ELF-1 (cell line): ENCODE measurements at places on chromosomes 5 and 9.
A peak's percentile ranks its signal among the peaks of the same experiment; 100 is the strongest.

- no peak for DNase-seq
Observed at GRCh38 chr9:3960661-3961144, 339.2 kb downstream of the GLIS3 start.

- DNase-seq: no peak
Observed at GRCh38 chr9:81575956-81576355, 113.4 kb downstream of the TLE1 start.

- DNase-seq: no peak
Observed at GRCh38 chr9:4422495-4422894, 67.8 kb upstream of the SLC1A1 start.

DNA sequence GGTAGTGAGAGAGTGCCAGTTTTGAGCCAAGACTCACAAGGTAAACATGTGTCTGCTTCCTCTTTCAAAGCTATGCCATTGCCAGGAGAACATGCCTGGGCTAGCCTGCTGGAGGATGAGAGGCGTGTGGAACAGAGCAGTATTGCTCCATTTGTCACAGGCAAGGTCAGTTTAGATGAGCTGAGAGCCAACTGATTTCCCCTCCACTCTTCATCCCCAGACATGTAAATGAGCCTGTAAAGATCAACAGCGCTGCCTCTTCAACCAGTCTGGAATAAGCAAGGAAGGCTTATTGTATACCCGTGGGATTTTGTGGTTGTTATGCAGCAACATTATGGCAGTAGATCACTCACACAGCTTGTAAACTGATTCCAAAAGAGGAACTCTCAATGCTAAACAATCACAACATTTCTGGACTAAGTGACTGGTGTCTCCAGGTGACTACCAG is 8.2 kb upstream of the GDNF start:
- DNase-seq: no peak

GRCh38 chr9:107534510-107535078 is 45.0 kb upstream of the KLF4 start:
- no peak for DNase-seq

- no peak for DNase-seq
Observed at GRCh38 chr9:74521009-74521408, 23.9 kb downstream of the RORB start.

- DNase-seq: peak; percentile 8
Observed at GRCh38 chr5:55071413-55071812, 31.0 kb upstream of the GZMA start.

GRCh38 chr5:36198281-36198680 is 43.4 kb downstream of the NADK2 start:
- DNase-seq: no peak

GRCh38 chr9:131546336-131547084 is 1.2 kb downstream of the PRRT1B start:
- DNase-seq: peak; percentile 75

GRCh38 chr9:14690948-14691730 is 2.1 kb downstream of the ZDHHC21 start:
- no peak for DNase-seq

DNA sequence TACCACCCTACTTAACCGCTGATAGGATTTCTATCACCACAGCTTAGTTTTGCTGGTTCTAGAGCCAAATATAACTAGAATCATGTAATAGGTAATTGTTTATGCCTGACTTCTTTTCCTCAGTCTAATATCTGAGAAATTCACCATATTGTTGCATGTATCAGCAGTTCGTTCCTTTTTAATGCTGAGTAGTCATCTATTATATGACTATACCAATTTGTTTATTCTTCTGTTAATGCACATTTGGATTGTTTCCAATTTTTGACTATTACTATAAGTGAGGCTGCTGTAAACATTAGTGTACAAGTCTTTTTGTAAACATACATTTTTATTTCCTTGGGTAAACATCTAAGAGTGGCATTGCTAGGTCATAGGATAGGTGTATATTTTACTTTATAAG is 25.9 kb downstream of the CSNK1G3 start:
- no peak for DNase-seq

GRCh38 chr5:9251379-9251980 is 294.4 kb downstream of the SEMA5A start:
- DNase-seq: no peak

DNA sequence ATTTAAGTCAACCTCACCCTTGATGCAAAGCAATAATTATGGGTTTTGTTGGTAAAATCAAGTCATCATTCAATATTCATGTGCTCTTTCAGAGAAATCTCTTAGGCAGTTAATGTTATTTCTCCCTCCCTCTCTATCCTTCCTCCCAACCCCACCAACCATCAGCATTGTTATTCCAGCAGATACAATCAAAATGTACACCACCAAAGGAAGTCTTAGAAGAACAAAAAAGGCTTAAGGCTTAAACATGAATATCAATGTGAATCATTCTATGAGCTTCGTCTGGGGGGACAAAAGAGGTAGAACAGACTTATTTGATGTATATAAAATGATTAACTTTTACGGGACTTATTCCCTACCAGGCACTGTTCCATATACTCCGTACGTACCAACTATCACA is 404.4 kb downstream of the ARHGEF28 start:
- DNase-seq: no peak

DNA sequence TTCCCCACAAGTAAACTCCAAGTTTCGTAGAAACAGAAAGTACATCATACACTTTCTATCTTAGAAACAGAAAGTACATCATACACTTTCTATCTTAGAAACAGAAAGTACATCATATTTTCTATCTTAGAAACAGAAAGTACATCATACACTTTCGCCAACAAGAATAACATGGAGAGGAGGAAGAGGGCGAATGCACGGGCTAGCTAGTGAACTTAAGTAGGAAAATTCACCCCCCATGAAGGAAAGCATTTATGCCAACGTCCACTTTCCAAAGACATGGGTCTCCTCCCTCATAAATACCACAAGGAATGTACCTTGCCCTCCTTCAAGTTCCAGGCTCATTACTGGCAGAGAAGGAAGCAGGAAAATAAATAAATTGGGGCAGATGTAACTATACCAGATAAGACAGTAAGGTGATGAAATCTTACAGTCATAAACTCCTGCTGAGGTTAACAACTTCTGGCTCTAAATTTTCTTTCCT is 64.7 kb downstream of the FRMD3 start:
- DNase-seq: no peak

DNA sequence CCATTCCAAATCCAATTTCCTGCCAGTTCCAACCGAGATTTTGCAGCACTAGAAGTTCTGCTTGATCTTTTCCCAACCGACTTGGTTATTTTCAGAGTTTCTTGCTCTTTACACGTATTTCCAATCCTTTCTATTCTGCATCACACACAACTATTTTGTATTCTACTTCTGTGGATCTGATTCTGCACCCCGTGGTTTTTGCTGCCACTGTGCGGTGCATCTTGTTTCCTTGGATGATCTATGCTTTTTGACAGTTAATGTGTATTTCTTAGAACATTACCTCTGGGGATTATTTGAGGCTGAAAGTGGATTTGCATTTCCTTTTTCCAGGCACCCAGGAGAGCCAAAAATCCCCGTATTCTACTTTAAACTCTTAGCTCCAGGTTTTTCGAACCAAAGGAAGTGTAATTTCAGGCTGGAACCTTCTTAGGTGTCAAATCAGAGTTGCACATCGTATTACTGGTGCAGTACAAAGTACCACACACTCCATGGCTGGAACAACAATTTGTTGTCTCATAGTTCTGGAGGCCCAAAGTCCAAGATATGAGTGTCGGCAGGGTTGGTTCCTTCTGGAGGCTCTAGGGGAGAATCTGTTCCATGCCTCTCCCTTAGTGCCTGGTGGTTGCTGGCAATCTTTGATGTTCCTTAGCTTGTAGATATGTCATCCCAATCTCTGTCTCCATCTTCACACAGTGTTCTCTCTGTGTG is 14.7 kb upstream of the SARDH start:
- no peak for DNase-seq

DNA sequence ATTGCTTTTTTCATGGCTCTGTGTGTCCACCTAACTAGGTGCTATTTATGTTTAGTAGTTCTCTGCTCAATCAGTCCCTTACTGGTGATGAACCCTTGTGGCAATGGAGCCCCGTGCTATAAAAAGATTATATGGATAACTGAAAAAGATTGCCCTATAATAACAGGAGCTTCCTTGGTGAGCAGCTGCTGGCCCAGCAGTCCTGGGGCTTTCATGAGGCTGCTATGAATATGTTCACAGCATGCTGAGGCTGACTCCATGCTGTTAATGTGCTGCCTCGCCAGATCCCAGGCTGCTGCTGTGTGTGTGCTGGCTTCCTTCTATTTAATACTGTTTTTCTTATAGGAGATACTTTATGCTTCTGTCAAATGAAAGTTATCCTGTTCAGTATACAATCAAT is 357.5 kb downstream of the TAF11L14 start:
- DNase-seq: no peak

DNA sequence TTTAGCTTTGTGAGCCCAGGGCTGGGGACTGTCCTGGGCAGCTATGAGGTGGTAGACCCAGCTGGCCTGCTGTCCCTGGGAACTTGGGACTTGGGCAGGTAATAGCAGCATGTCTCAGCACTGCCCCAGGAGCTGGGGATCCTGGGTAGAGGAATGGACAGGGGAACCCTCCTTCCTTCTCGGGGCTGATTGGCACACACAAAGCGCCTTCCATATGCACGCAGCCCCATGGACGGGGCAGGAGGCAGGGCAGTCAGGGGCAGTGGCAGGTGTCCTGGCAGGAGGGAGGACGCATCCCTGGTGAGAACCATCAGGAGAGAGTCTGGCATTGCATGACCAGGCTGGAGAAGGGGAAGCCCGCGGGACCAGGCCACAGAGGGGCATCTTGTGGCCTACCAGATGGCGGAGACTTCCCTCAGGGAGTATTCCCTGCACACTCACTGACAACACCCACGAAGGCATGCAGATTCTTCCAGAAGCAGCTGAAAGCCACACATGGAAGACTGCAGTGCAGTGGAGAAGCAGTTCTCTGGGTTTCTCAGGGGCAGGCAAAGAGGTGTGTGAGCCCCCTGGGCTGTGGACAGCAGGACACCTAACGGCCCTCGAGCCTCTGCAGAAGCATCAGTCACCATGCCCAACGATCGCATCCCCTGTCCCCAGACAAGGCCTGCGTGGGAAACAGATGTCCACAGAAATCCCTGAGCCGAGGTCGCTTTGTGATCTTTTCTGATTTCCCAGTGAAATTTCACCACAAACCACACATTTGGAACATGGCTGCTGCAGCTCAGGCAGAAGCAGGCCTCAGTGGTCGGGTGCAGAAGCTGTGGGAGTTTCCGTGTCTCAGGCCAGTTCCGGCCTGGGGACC is 7.0 kb upstream of the NKD2 start:
- DNase-seq: no peak

- DNase-seq: no peak
Observed at GRCh38 chr5:112779531-112779930, 41.8 kb downstream of the APC start.

GRCh38 chr9:88923092-88923491 is 68.2 kb upstream of the S1PR3 start:
- DNase-seq: no peak

DNA sequence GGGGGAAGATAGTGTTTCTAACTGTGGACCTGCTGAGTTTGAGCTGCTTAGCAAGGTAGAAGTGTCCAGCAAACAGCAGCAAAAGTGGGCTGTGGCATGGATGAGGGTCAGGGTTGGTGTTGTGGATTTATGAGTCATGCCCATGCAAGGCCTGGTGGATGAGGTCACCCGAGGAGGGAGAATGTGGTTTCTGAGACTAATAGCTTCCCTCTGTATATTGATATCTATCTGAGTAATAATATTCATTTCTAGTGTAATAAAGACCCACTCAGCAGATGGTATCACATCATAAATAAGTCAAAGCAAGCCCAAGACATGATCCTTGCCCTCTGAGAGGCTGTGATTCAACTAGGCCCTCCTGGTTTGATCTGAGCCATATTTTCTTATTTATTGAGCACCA is 597.8 kb upstream of the CLINT1 start:
- DNase-seq: no peak

DNA sequence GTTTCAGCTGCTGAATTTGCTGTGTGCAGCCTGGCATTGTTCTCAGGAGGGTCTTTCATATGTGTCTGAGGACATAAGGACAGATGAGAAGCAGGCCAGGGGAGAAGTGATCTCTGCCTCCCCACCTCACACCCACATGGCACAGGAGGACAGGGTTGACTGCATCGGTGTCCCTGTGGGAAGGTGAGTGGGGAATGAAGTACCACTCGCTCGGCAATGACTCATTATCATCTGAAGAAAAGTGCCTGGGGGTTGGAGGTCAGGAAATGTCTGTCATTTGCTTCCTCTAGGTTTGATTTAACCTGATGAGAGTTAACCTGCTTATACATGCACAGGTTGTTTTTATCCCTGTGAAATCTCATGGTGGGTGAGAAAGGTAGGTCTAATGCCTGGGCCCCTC is 195.0 kb downstream of the GADD45G start:
- DNase-seq: no peak

DNA sequence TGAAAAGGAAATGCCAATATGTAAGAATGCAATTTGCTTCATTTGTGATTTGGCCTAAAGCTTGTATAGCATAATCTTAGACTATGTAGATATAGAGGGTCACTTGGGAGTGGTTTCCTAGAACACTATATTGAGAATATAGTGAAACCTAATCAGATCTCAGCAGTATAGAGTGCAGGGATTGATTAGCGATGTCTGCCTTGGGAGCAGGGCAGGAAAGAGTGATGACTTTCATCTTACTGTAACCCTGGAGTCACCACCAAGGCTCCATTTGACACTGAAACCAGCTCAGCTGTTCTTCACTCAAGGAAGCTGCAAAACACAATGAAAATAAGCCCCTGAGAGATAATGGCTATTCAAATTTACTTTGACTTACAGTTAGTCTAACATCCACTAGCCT is 26.2 kb upstream of the ARRDC3 start:
- DNase-seq: no peak

GRCh38 chr5:74316064-74316603 is 324.4 kb downstream of the ENC1 start:
- peak; percentile 88 for DNase-seq

DNA sequence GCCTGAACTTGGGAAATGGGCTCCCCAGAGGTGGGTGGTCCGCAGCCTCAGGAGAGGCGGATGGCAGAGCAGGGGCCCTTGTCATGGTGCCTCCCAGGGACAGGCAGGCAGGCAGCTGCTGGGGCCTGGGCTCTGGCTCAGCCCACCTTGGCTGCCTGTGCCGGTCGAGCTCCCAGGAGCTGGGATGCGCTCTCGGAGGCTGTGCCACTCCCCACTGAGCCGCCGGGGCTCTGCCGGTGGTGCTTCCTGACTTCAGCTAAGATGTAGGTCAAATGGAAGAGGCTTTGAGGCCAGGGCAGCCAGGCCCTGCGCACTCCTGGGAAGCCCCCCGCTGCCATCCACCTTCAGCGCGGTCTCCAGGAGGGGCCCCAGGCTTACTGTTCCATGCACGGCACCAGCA is 41.0 kb downstream of the KCNT1 start:
- no peak for DNase-seq

DNA sequence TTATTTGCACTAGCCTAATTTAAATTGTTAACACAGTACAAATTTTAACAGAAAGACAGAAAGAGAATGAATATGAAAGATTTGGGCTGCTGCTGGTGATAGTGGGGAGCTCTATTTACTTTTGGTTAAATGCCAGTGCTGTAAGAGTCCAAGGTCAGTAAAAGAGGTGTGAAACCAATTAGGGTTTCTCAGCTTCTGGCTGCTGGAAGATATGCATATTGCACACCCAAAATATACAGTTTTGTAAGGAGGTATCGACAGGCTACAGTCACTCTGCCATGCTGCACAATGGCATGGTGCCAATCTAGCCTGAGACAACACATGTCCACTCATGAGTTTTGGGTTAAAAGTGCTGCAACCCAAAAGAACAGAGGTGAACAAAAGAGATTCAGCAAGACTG is 79.3 kb downstream of the PPP2R2B start:
- DNase-seq: no peak

- peak; percentile 44 for DNase-seq
Observed at GRCh38 chr5:135821061-135821801, 13.2 kb upstream of the SLC25A48 start.

GRCh38 chr9:37407468-37407867 is 15.0 kb upstream of the GRHPR start:
- no peak for DNase-seq
